ENCODE measurements at places on chromosomes 7 and 10. TPM values are rescaled to one million over a fixed set of nuclear protein-coding genes. Genes with fewer than 3 reads are reported as not detected.

Gene HABP2
- 51.7 TPM for total RNA-seq

Gene SMC3
- total RNA-seq = 18.4 TPM

Gene NET1
- 44.2 TPM for total RNA-seq

Gene HOXA6
- not detected for total RNA-seq
